Subcutaneous adipose tissue (tissue), 4 donors: ENCODE measurements at places on chromosomes 7 and 10. TPM values are rescaled to one million over a fixed set of nuclear protein-coding genes. Genes with fewer than 3 reads are reported as not detected.

Gene SAMD9
- total RNA-seq: 15.0 TPM

Gene VWDE
- not detected for total RNA-seq

Gene FOXI2
- total RNA-seq: 0.22 TPM

Gene ZNF33A
- total RNA-seq: 42.7 TPM
